ENCODE measurements at places on chromosomes 6 and 20. TPM values are rescaled to one million over a fixed set of nuclear protein-coding genes. Genes with fewer than 3 reads are reported as not detected.
A peak's percentile ranks its signal among the peaks of the same experiment; 100 is the strongest.

DNA sequence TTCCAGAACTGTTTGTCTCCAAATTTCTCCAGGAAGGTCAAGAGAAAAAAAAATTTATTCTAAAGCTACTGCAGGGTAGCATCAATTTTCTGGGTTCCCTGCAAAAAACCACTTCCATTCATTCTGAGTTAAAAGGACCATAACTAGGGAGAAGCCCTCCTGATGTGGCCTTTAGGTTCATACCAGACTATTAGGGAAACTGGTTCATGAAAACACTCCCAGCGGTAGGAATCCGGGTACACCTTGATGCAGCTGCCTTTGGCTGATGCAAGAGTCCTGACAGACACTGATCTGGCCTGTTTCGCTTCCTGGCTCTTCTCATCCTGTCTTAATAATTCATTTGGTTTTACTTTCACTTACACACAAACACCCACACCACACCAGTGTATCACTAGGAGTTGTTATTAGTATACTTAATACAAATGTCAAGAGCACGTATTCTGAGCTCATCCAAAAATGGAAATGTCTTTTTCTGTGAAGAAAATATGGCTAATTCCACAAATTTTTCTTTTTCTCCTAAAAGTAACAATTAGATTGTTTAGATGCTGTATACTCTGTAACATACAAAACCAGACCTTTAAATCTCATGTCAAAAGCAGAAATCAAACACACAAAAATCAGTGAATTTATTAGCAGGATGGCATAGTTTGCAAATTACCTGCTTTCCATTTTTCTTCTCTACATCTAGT lies 38.4 kb upstream of the ARHGAP18 start:
- DNase-seq: peak; percentile 71

- no peak for DNase-seq
Measured at GRCh38 chr20:51425347-51426106, 117.0 kb downstream of the NFATC2 start.

DNA sequence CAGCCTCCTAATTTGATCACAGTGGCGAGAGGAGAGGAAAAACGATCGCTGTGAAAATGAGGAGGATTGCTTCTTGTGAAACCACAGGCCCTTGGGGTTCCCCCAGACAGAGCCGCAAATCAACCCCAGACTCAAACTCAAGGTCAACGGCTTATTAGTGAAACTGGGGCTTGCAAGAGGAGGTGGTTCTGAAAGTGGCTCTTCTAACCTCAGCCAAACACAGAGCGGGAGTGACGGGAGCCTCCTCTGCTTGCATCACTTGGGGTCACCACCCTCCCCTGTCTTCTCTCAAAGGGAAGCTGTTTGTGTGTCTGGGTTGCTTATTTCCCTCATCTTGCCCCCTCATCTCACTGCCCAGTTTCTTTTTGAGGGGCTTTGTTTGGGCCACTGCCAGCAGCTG lies 28.7 kb downstream of the SAYSD1 start:
- DNase-seq: no peak

The RNF114 gene
- 527 TPM for total RNA-seq

- no peak for DNase-seq
Measured at GRCh38 chr6:119856136-119856535, 506.6 kb upstream of the MAN1A1 start.

GRCh38 chr20:44115762-44116644 lies 71.0 kb downstream of the JPH2 start:
- DNase-seq: no peak

GRCh38 chr6:149109397-149110070 lies 208.0 kb upstream of the TAB2 start:
- DNase-seq: no peak

- DNase-seq: no peak
Measured at GRCh38 chr6:156780962-156781853, 4.0 kb downstream of the ARID1B start.

DNA sequence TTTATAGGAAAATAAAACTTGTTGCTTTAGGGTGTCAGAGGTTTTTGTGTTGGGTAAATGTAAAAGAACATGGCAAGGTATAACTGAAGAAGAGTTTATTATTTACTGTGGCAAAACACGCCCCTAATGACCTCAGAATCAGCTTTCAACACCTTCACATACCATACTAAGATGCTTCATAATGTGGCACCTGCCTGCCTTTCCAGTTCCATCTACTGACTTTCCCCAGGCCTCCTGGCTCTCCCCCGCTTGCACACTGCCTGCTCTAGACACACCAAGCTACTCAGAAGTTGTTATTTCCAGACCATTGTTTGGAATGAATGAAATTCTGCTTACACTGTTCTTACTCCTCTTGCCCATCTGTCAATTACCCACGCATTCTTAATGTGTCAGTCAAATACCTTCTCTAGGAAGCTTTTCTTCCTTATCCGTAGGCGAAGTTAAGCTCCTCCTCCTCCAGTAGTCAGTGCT lies 1.8 kb downstream of the TIAM2 start:
- peak; percentile 34 for DNase-seq

GRCh38 chr6:142855893-142856623 lies 88.9 kb downstream of the HIVEP2 start:
- DNase-seq: no peak

- DNase-seq: no peak
Measured at GRCh38 chr6:126805861-126806260, 312.6 kb upstream of the RSPO3 start.

The LIME1 gene
- total RNA-seq: 0.12 TPM

DNA sequence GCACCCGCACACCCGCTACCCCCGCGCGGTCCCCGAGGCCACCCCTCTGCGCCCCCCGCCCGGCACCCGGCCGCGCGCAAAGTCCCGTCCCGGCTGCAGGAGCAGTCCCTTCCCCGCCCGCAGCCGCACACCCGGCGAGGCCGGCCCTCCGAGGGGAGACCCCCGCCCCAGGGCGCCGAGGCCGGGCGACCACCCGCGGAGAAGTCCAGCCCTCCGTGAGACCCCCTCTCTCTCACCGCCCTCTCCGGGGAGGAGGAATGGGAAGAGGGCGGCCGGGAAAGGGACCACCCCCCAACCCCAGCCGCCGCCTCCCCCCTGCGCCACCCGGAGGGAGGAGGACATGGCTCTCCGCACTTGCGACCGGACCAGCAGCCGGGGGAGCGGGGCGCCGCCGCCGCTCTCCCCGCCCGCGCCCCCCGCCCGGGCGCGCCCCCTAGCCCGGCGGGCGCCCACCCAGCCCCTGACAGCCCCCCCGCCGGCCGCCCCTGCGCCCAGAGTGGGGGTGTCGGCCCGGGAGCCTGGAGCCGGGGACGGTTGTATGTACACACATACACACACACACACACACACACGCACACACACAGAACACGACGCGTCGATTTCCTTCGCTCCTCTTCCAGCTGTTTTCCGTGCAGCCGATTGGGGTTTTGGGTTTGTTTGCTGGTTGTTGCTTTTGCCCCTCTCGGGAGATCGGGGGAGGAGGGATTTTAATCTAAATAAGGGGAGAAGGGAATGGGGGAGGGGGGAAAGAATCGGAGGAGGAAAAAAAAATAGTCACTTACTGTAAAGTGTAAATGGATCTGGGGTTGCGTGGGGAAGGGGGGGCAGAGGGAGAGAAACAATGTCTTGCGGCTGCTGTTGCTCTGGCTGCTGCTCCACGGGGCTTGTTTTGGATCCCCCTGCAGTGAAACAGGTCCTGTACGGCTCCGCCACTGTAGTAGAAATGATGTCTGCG lies at the start of gene ATXN1:
Gene ATXN1 (minus strand): TSS at position 945 of the 955 bp plus-strand sequence.
- peak; percentile 73 for DNase-seq

DNA sequence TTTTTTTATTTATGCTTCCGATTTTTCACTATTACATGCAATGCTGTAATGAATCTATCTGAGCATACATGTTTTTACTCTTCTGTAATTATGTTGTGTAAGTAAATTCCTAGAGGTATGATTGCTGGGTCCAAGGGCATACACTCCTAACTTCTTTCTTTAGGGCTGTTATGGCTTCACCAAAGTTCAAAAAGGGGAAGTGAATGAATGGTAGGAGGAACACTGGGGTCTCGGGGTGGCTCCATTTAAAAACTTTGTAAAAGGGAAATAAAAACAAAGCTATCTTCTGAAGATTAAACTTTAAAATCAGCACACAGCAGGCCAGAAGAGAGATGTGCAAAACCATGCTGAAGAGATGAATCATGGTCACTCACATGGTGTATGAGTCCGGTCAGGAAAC lies 289.1 kb upstream of the SUPT3H start:
- DNase-seq: no peak

- DNase-seq: no peak
Measured at GRCh38 chr6:132496519-132497180, 16.3 kb downstream of the STX7 start.

The CD93 gene
- total RNA-seq: 1.5 TPM

The OR12D3 gene
- not detected for total RNA-seq

The HNF4A gene
- not detected for total RNA-seq

DNA sequence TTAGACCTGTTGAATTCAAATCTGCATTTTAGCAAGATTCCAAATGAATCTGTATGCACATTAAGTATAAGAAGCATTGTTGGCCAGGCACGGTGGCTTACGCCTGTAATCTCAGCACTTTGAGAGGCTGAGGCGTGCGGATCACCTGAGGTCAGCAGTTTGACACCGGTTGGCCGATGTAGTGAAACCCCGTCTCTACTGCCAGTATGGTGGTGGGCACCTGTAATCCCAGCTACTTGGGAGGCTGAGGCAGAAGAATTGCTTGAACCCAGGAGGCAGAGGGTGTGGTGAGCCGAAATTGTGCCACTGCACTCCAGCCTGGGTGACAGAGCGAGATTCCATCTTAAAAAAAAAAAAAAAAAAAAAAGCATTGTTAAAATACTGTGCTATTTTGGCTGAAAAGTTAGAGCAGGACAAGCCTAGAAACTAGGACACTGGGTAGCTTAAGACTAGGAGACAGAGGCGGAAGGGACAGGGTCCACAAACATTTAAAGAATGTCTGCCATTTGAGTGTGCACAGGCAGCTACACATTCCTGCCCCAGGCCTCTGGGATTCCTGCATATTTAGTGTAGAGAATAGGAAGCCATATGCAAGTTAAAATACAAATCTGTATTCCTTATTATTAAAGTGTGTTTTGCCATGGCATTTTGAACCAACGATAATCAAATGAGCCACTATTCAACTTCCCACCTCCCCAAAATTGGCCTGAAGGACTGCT lies 45.1 kb upstream of the EEF1A1 start:
- DNase-seq: peak; percentile 80

GRCh38 chr6:150391890-150392289 lies 23.1 kb downstream of the IYD start:
- no peak for DNase-seq

DNA sequence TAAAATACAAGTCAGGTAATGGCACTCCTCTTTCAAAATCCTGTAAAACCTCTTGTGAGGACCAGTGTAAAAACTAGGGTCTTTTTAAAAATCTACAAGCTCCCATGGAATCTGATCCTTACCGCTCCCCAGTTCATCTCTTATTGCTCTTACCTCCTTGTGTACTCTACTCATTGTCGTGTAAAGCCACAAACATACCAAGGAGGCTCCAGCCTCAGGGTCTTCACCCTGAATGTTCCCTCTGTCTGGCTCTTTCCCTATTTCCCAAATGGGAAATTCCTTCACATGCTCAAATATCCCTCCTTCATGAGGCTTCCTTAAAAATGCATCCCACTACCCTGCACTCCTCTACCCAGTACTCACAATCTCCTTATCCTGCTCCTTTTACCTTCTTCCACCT lies 67.1 kb downstream of the TASP1 start:
- DNase-seq: no peak

GRCh38 chr20:44051661-44052000 lies 135.4 kb downstream of the JPH2 start:
- DNase-seq: no peak

DNA sequence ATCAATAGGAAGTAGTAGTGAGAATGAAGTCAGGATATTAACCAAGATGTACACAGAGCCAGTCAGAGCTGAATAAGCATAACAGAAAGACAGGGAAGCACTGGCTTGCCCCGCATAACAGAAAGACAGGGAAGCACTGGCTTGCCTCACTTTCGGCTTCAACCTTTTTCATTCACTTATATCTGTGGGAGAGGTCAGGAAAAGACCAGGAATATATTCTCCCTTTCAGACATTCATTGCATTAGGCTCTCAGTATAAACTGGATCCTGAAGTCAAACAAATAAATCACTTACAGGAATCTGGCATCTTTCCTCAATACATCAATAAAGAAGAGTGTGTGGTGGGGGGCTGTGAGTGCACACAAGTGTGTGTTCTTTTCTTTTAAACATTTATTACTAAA lies 437.6 kb downstream of the C6orf118 start:
- no peak for DNase-seq

DNA sequence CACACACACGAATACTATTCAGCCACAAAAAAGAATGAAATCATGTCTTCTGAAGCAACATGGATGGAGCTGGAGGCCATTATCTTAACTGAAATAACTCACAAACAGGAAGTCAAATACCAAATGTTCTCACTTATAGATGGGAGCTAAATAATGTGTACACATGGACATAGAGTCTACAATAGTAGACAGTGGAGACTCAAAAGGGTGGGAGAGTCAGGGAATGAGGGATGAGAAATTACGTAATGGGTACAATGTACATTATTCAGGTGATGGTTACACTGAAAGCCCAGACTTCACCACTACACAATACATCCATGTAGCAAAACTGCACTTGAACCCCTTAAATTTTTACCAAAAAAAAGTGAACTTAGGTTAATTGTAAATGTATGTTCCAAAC lies 160.4 kb downstream of the TASP1 start:
- no peak for DNase-seq

- DNase-seq: no peak
Measured at GRCh38 chr6:90764001-90764400, 177.1 kb upstream of the MAP3K7 start.

GRCh38 chr20:60010689-60011458 lies 52.7 kb downstream of the CDH26 start:
- no peak for DNase-seq

DNA sequence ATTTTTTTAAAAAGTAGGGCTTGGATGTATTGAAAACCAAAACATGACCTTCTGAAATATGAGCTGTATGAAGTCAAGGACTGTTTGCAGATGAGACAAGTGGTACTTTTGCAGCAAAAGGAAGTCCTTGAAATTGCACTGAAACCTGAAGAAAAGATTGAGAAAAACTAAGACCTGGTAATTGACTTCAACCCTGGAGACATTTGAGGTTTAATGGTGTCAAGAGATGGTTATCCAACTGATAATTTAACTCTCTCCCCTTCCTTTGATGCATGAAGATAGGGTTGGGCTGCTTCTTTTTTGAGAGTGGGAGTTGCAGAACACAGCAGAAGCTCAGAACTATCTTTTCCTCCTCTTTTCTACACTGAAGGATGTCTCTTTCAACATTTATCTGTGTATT lies 180.9 kb upstream of the DTNBP1 start:
- no peak for DNase-seq

DNA sequence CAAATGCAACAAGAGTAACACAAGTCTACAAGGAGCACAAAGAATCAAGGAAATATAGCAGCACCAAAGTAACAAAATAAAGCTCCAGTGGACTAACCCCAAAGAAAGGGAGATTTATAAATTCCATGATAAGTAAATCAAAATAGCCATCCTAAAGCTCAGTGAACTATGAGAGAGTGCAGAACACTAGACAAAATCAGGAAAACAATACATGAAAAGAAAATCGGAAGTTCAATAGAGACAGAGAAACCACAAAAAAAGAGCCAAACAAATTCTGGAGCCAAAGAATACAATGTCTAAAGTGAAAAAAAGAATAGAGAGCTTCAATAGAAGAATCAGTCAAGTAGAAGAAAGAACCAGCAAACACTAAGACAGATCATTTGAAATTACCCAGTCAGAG lies 247.3 kb upstream of the TENT5A start:
- DNase-seq: peak; percentile 66

The FAM209A gene
- total RNA-seq: not detected

The LY6G6C gene
- total RNA-seq: not detected

The POU3F2 gene
- total RNA-seq: 3.3 TPM
